Activated CD4-positive, alpha-beta T cell treated with anti-CD3 and anti-CD28 coated beads, Interleukin-2, amount 50 U/mL, for 1 hour (primary cell): ENCODE measurements at places on chromosomes 1 and 21.

DNA sequence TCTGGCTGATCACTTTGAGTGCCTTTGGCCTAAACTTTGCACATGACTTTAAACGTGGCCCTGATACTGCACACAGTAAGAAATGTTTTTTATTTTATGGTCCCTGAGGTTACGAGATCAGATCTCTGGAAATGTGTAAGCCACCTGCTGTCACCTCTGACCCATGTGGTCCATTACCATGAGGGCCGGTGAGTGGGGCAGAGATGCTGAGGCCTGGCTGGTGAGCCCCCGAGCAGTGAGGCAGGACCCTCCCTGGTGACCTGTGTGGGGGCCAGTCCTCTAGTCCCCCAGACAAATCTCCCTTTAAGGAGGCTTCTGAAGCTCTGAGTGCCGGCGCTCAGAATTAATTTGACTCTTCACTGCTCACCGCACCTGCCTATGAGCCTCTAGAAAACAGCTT lies 12.4 kb downstream of the TFF3 start:
- DNase-seq: no peak

GRCh38 chr21:44874240-44874496 lies 678 bp upstream of the PTTG1IP start:
- no peak for DNase-seq

- DNase-seq: no peak
Measured at GRCh38 chr21:15408089-15408488, 321.7 kb upstream of the USP25 start.

DNA sequence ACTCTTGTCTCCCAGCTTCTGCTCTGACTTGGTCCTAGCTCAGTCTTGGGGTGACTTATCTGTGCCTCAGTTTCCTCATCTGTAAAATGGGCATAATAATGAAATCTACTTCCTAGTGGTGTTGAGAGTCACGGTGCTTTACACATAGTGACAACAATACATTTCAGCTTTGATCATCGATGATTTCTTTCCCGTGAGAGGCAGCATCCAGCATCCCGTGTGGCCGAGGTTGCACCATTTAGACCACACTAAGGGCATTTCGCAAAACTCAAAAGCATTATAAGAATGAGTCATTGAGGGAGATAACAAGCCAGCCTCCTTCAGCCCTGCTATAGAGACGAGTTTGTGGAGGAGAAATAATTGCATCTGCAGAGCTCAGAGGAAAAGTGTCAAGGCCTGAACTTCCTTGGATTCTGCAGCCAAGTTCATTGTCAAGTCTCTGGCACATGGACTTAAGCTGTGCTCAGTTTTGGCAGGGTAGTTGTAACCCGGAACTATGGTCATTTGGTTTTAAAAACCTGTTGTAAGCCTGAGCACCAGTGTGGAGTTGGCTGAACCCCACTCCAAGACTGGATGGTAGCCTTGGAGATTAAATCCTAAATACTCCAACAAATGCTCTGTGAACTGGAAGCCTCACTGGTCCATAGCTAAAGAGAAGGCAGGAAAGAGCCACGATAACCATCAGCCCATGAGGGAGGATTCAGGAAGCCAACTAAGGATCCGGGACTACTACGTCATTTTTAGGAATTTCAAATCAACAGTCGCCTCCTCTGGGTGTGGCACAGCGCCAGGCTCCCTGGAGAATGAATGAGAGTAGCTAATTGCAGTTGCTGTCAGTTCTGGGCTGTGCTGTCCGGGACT lies 64.2 kb downstream of the TCP10L start:
- no peak for DNase-seq

GRCh38 chr1:89670163-89670562 lies 37.2 kb downstream of the LRRC8C start:
- no peak for DNase-seq

DNA sequence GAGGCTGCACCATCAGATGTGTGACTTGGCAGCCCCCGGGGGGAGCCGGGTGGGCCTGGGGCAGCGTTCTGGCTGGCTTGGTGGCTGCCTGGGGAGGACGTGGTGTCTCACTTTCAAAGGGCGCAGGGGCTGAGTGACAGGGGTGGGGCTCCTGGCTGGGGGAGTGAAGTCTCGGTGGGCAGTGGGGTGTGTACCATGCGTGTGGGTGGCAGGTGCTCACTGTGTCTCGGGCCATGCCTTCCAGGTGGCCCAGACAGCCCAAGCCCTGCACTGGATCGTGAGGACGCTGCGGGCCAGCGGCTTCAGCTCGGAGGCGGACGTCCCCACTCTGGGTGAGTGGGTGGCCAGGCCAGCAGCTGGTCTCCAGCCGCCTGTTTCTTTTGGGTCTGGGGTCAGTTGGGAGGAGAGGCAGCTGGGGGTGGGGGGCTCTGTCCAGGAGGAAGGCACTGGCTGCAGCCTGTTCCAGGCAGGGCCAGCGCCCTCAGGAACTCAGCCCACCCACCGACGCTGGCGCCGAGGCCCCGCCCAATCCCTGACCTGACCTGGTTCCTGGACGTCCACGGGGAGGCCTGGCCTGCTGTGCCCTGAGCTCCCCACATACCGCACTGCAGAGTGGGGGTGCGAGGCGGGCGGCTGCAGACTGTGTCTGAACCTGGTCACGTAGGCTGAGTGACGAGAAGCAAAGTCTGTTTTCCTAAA lies 30.6 kb upstream of the LRRC3 start:
- DNase-seq: no peak

DNA sequence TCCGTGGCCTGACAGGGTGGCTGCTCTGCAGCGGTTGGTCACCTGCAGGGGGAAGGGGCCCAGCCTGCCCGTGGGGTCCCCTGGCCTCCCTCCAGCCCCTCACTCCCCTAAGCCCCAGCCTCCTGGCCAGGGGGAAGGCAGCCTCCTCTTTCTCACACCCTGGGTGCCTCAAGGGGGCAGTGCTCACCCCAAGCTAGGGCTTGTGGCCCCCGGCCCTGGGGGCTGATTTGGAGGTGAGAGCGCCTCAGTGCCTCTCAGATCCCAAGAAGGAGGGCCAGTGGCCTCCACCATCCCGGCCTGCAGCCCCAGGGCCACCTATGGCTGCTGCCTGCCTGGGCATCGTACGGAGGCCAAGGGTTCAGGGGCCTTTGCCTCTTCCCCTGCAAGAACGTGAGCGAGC lies 66.4 kb upstream of the TTC34 start:
- DNase-seq: no peak

DNA sequence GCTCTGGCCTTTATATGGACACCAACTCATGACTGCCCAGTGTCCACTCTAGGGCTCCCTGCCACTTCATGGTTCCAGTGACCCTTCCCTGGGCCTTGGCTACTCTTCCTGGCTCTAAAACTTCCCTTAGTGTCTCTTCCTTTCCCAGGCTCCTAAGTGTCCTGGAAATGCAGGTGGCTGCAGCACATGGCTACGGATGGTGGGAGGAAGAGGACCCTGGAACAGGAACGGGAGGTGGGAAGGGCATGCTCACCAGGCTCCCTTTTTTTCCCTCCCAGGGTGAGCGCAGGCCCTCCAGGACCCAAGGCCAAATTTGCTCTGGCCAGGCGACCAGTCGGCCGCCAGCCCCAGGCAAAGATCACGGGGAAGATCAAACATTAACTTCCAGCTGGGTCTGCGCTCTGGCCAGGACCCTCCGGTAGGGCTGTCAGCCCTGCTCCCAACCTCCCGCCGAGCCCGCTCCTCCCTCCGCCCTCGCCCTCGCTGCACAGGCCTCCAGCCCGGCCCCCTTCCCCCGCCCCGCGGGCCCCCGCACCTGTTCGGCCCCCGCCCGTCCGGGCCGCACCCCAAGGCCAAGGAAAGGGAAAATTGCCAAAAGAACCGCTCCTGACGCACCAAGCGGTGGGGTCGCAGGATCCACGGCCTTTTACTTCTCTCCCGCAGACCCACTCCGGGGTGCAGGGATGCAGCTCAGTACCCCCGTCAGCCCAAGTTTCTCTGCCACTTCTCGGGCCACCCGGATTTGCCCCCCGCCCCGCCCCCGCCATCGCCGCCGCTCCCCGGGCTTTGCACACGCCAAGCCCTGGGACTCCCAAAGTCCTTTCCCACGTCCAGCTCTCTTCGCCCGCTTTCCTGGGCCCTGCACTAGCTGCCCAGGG lies 894 bp downstream of the TCEA3 start:
- DNase-seq: no peak

GRCh38 chr1:40318970-40319621 lies 2.0 kb upstream of the COL9A2 start:
- DNase-seq: no peak

DNA sequence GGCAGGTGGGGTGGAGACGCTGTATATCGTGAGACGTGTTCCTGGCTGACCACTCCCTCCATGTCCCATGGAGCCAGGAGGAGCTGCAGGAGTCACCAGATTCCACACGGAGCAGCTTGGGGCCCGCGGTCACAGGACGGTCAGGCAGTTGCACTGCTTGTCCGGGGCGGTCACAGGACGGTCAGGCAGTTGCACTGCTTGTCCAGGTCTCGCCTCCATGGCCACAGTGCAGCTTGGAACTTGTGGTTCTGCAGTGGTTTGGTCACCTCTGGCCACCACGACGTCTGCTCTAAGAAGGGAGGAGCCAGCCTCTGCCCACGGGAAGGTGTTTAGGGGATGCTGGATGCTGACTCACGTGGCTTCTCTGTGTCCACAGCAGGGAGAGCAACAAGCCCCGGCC lies 33.0 kb downstream of the SLX9 start:
- no peak for DNase-seq

DNA sequence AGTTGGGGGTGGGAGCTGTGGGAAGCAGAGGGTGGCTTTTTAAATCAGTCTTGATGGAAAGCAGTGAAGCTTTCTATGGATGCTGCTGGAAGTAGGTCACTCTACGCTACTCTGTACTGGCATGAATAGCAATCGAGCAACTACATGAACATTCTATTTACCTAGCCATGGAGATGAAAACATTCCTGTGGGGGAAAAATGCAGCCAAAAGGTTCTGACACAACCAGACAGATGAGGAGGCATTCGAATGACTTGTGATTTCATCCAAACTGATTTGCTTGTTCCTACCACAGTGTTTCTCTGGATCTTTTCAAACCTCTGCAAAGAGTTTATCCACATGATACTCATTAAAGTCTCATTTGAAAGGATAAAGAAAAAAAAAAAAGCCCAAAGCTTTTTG lies 95.0 kb downstream of the ASTN1 start:
- DNase-seq: no peak

DNA sequence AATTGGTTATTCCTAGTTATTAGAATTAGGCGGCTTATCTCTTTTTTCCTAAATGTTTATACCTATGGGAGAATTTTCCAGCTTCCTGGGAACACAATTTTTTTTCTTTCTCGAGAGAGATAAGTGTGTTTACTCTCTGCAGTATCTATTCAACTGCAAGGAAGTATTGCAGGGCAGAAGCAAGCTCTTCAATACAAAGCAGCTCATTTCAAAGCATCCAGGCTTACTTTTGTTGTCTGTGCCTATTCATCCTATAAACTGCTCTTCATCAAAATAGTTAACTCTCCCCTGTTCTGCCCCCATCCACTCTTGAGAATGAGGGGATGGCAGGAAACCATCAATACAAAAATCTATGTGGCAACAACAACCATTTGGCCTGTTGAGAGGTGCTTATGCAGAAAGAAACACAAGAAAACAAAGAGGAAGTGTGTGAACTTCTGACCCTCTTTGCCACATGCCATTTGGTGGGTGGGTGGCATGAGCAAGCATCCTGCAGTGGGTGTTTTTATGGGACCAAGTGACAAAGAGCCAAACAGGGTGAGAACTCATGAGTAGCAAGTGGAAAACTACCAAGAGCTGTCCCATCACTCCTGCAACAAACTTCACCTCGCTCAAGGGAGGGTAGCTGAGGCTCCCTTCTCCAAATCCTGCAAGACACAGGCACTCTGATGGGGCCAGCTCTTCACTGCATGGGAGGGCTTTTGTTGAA lies 50.6 kb upstream of the MRPS6 start:
- no peak for DNase-seq

DNA sequence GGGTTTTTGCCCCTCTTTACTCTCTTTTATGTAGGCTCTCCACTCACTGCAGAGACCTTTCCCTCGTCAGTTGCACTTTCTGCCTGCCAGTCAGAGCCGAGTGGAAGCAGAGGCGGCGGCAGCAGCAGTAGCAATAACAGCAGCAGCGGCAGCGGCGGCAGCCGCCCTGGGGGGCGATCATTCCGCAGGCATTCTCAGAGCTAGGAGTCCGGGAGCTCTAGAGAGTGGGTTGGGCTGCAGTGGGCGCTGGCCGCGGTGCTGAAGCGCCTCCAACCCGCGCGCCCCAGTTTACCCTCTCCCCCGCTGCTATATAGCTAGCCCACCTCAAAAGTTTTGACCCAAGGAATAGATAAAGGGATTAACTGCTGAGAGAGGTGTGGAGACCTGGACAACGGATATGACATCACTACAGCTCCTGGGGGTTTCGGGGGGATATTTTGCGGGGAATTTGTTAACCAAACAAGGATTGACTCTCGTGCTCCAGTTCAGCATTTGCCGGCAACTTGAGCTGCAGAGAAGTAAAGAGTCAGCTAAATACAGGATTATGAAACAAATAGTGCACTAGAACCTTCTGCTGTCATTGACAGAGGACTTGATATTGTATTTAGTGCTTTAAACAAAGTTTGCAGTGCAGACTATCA lies at the start of gene OLFM3:
OLFM3 (minus strand) TSS at position 102 of the 641 bp plus-strand sequence.
- no peak for DNase-seq

DNA sequence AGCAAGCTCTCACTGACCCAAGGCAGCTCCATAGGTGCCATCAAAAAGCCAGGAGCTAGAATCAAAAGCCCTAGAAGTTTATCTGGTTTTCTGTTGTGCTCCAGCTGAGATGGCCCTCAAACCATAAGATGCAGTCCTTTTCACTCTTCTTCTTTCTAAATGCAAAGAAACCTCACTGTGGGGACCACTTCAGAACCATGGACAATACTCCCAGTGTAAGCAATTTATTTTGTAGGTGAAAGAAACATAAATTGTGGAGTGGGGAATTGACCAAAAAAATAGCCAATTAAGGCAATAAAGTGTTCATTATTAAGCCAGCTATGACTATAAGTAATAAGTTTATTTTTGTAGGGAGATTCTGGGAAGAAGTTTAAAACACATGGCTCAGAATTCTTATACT lies 1399.9 kb downstream of the PLA2G4A start:
- DNase-seq: no peak

DNA sequence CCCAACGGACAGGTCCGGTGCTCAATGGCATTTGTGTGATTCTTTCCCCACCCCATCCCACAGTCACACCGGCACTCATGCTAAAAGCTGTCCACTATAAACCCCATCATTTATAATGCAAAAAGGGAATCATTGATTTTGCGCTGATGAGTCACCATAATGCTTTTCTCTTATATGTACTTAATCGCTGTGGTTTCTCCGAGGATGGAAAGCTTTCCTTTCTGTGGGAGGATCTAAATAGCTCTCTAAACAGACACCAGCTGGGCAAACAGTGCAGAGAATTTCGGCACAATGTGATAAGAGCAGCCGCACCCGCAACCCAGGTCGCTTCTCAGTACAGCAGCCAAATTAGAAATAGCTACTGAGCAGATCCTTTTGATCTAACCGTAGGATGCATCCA lies 85.6 kb downstream of the SETD4 start:
- no peak for DNase-seq

- no peak for DNase-seq
Measured at GRCh38 chr21:14995226-14995625, 69.6 kb downstream of the NRIP1 start.

GRCh38 chr1:208581209-208581608 lies 337.0 kb upstream of the PLXNA2 start:
- DNase-seq: no peak
